ENCODE measurements at places on chromosomes 11 and 22.

DNA sequence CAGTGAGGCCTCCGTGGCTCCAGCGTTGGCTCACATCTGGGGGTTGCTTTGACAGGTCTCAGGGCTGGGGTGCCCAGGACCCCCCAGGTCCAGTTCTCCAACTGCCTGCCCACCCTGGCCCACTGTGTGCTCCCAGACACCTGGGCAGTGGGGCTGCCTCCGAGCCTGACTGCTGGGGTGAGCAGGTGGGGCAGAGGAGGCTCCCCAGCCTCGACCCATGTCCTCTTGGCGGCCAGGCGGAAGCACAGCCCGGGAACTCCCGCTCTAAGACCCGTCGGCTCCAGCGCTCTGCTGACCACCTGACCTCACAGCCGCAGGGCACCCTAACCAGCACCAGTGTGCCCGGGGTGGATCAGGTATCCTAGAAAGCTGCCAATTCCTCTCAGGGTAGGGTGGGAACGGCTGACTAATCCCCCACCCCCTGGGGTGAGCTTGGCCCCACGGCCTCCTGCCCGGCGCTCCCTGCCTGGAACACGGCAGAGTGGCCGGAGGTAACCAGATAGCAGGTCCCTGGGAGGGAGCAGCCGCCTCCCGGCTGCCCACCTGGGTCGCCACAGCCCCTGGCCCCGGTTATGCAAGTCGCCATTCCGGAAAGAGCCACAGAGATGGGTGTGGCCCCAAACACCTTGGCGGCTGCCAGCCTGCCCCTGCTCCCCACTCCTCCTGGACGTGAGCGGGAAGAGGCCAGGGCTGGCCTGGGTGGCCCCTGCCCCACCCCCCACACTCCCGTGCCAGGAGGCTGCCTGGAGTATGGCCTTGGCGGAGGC, 19.2 kb upstream of the MUC5B start:
- DNase-seq: no peak

DNA sequence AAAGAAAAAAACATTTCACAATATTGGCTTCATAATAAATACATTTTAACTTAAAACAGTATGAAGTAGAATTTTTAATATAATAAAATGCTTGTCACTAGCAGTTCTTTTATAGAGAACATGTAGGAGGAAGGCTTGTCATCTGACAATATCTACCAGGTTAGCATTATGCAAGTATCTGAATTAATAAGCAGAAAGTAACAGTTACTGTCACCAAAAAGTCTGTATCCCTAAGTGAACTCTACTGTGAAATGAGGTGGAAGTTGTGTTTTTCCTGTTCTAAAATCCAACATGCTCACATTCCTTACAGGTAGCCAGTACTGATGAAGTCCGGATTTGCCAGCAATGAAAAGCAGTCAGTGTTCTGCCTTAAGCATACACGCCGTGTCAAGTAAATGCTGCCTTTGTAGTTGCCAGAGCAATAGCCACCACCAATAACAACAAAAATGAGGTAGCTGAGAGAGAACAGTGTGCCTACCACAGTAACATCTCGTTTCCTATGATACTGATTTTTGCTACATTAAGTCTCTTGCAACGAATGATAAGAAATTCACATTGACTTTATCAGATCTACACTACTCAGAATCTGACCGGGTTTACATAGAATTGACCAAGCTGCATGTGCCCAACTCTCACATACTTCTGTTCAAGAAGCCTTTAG, 95.5 kb downstream of the SIK3 start:
- no peak for DNase-seq

- no peak for DNase-seq
Measured at GRCh38 chr11:112082729-112083128, 3.8 kb downstream of the TIMM8B start.

- no peak for DNase-seq
Measured at GRCh38 chr11:58898106-58898505, 41.2 kb upstream of the GLYATL1 start.

- DNase-seq: no peak
Measured at GRCh38 chr22:37910890-37911672, 5.0 kb downstream of the MICALL1 start.

DNA sequence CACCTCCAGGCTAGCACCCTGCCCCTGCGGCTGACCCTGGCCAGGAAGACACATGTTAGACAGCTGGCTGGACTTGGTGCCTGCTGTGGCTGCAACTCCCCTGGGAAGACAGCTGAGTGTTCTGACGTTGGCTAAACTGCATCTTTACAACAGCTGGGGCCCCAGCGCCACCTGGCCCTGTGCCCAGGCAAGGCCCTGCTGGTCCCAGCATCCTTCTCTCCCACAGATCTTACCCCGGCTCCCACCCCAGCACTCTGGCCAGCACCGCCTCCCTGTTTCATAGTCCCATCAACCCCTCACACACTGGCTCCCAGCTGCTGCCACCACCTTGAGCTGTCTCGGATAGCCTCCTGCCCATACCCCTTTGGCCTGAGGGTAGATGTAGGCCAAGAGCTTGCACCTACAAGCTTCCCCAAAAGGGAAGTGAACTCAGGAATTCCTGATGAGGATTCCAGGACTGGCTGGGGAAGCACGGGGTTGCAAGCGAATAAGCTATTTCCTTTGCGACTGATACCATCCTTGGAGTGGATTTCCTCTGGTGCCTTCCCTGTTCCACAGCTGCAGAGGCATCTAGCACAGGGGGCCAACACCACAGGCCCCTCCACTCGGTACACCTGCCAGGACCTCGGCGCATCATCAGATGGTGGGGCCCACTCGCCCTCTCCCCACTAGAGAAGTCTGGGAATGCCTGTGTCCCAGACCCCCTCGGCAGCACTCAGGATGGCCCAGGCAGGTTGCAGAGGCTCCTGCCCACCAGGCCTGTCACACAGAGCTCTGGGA, 28.5 kb downstream of the RSPH14 start:
- no peak for DNase-seq

DNA sequence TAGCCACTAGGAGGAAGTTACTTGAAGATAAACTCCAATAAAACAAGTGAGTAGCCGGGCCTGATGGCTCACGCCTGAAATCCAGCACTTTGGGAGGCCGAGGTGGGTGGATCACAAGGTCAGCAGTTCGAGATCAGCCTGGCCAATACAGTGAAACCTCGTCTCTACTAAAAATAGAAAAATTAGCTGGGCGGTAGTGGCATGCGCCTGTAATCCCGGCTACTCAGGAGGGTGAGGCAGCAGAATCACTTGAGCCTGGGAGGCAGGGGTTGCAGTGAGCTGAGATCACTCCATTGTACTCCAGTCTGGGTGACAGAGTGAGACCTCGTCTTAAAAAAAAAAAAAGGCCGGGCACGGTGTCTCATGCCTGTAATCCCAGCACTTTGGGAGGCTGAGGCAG, 34.0 kb upstream of the CLPB start:
- no peak for DNase-seq

DNA sequence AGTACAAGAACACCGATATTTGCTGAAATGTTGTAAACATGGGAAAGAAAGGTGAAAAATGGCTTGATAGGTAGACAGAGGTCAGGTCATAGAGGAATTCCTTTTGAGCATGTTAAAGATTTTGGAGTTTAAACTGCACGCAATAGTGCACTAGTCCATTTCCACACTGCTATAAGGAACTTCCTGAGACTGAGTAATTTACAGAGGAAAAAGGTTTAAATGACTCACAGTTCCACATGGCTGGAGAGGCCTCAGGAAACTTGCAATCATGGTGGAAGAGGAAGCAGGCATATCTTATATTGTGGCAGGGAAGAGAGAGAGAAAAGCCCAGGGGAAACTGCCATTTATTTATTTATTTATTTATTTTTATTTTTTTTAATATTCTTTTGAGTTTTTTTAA, 5.0 kb downstream of the OR10A5 start:
- DNase-seq: no peak

GRCh38 chr11:66874232-66874631, 17.4 kb downstream of the LRFN4 start:
- DNase-seq: no peak

DNA sequence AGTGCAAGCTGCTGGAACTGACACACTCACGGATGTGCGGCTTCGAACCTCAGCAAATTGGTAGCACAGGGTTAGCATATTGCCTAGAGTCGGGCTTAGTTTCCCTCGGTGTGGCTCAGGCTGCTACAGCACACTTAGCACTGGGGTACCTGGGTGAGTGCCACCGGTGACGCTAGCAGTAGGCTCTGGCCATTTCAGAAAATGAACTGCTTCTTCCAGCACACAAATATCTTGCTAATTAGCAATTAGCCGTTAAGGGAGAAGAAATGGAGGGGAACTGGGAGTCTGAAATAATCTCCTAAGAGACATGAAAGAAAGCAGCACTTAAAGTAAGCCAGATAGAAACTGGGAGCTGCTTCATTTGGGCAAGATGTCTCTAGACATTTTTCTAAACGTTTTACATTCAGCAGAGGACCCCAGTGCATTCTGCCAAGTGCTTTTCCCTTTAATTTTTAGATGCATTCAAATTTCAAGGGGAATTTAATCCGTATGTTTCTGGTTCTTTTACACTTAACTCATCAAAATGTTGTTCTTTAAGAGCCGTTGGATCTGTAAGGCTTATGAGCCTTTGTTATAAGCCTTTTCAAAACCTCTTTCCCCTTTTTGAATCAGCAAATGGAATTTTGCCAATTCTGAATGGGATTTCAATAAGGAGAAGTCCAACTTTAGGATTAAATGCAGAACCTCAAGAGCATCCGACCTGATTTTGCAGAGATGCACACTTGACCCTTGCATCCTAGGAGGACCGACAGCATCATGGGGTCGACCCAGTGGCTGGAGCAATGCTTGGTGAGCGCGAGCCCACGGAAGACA, 708.1 kb downstream of the NTM start:
- DNase-seq: no peak

DNA sequence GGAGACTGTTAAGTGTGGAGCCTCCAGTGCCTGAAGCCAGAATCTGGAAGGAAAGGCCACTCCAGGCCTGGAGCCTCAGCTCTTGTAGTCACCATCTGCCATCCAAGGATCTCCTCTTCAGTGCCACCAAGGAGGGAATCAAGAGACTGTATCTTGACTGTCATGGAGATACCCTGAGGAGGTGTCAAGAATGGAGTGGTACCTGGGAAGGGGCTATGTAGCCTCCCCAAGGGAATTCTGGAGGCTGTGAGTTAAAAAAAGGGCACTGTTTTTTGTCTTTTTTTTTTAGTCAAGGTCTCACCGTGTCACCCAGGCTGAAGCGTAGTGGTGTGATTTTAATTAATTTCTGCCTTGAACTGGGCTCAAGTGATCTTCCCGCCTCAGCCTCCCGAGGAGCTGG, 3.2 kb upstream of the C22orf15 start:
- DNase-seq: no peak

GRCh38 chr11:88353835-88354496, 16.4 kb upstream of the CTSC start:
- DNase-seq: no peak

GRCh38 chr22:24968066-24968561, 15.6 kb downstream of the KIAA1671 start:
- no peak for DNase-seq

- DNase-seq: no peak
Measured at GRCh38 chr11:66264914-66265313, 3.5 kb upstream of the RAB1B start.

- DNase-seq: no peak
Measured at GRCh38 chr11:91871791-91872190, 352.8 kb upstream of the FAT3 start.

- DNase-seq: no peak
Measured at GRCh38 chr11:128532572-128533091, 54.7 kb downstream of the ETS1 start.

- no peak for DNase-seq
Measured at GRCh38 chr11:62719302-62719978, 7.8 kb downstream of the HNRNPUL2 start.

DNA sequence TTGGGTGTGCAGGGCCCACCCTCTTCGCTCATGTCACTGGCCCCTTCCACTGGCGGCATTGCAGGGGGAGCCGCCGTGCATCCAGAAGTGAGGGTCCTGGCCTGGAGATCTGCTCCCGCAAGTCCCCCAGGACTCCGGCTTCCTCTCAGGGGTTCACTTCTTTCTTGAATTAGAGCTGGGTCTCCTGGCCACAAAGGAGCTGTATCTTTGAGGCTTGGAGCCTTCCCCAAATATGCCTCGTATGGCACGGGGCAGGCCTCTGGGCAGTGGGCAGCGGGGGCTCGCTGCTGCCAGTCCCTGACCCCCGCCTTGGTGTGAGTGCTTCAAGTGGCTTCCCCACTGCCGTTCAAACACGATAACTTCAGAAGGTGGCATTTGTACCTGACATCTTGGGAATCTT, 7.4 kb upstream of the IFITM3 start:
- DNase-seq: no peak

DNA sequence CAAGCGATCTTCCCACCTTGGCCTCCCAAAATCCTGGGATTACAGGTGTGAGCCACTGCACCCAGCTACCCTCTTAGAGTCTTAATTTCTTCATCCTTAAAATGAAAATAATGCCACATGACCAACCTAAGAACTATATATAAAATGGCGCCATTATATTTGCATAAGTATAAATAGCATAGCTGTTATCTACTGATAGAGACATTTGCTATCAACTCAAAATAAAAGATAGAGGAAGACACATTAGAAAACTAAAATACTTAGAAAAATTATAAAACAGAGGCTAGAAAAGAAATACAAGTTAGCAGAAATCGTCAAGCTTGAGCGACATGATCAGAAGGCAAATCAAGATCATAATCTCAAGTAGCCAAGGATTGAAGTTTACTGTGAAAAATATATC, 6.2 kb downstream of the FAM168A start:
- DNase-seq: no peak

DNA sequence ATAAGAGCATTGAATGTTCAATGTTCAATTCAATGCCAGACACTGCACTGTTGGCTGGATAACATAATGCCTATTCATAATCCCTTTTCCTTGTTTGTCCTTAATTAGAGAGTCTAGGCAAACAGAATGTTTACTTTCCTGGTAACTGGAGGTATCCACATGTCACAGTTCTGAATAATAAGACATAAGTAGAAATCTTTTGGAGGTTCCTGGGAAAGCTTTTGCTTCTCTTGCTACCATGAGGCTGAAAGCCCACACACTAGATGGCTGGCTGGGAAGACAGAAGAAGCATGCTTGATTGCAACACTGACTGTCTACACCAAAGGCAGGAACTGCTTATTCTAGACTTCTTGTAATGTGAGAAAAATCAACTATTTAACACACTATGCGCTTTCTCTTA, 79.5 kb downstream of the GAB2 start:
- no peak for DNase-seq

DNA sequence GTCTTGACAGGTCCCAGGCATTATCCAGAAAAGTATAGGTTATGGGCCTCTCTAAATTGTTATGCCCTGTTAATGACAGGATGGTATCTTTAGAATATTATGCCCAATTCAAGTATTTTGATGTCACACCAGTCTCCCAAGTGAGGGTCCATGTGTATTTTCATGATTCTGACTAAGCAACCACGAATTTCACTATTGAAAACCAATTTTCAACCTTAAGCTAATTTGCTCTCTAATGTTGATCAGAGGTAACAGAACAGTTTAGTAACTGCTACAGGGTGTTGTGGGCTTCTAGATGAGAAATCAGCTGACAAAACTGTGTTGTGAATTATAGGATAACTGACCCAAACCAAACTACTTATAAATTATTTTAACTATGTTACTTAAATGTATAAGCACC, 48.0 kb upstream of the SORL1-AS1 start:
- DNase-seq: no peak

DNA sequence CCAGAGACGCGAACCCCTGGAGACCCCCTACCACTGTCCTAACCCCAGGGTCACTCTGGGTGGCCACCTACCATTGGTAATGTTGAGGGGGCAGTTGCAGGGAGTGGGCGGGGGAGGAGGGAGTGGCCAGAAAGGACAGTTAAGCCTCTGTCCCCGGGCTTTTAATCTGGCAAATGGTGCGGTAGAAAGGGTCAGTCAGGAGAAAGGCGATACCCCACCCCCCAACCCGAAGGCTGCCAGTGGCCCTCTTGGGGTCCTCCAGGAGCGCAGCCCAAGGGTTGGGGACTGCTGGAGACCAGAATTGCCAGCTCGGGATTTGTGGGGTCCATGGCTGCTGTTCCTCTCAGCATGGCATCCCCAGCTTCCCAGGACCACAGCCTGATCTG, 742 bp downstream of the P2RY2 start:
- no peak for DNase-seq
